ENCODE measurements at places on chromosomes 5 and 9.

- no peak for DNase-seq
Observed at GRCh38 chr5:135526924-135527323, 8.8 kb downstream of the NEUROG1 start.

- DNase-seq, result no peak
Observed at GRCh38 chr5:33272288-33272687, 168.5 kb upstream of the TARS1 start.

GRCh38 chr5:83701886-83702285, 18.8 kb downstream of the HAPLN1 start:
- DNase-seq, result no peak

- no peak for DNase-seq
Observed at GRCh38 chr5:161420521-161420920, 126.0 kb downstream of the GABRB2 start.

- DNase-seq, result no peak
Observed at GRCh38 chr9:32525709-32526030, 326 bp downstream of the RIGI start.

- no peak for DNase-seq
Observed at GRCh38 chr9:118419676-118420075, 715.5 kb downstream of the TLR4 start.
